Epithelial cell of proximal tubule (primary cell): ENCODE measurements at places on chromosomes 5 and 9.

- DNase-seq: no peak
These were observed 319.5 kb upstream of the MSX2 start for GRCh38 chr5:174404848-174405247.

DNA sequence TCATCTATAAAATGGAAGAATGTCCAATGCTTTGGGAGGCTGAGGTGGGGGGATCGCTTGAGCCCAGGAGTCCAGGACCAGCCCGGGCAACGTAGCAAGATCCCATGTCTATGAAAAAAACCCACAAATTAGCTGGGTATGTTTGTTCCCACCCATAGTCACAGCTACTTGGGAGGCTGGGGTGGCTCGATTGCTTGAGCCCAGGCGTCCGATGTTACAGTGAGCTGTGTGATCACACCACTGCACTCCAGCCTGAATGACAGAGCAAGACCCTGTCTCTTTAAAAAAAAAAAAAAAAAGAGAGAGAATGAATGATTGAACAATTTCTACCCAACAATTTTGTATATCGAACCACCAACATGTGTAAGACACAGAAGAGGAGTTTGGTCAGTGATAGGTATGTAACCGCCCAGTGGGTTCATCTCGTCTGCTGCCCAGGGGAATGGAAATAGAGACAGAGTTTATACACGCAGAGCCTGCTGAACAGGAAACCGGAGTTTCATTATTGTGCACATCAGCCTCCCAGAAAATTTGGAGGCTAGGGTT, 26.2 kb upstream of the ERGIC1 start:
- no peak for DNase-seq

DNA sequence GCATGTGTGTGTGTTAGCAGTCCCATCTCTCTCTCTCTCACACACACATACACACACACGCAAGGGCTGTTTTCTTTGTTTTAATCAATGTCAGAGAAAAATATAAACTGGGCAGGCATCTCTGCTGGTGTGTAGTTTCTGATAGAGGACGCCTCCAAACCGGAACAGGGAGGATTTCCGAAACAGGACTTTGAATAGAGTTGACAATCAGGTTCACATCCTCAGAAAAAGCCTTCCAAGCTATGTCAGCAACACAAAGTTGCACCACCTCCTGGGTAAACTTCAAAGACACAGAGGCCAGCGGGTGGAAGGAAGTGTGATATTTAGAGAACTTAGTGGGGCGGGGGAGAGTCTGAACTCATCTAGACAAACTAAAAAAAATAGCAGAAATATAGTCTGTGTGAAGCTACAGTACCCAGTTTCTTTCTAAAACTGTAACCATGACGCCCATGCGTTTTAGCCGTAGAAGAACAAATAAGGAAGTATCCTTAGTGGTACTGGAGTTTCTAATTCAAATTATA, 1.2 kb downstream of the ST8SIA4 start:
- no peak for DNase-seq

- DNase-seq: no peak
These were observed 100.9 kb downstream of the GNA14 start for GRCh38 chr9:77547106-77547730.

GRCh38 chr9:111630964-111631213, 245 bp upstream of the DNAJC25 start:
- DNase-seq: no peak

DNA sequence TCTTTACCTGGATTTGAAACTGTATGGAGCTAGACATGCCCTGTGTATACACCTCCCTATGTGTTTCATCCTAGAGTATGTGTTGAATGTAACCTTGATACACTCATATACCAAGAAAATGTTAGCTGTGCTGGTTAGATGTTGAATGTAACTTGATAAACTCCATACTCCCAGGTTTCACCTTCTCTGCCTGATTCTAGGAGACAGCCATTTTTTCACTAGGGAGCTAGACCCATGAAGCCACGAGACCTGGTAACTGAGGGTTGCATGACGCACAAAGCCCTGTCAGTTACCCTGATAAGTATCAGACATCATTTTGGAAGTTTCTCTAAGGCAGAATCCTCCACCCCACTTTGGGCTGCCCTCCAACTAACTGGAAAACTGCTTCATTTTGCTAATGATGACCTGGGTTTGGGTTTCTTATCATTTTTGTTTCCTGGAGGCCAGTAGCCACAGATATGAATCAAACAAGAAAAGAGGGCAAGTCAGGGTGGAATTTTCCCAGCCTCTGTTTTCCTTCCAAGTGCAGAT, 478.5 kb upstream of the KIF2A start:
- no peak for DNase-seq
